GM06990 (cell line): ENCODE measurements at places on chromosomes 3 and 15.

DNA sequence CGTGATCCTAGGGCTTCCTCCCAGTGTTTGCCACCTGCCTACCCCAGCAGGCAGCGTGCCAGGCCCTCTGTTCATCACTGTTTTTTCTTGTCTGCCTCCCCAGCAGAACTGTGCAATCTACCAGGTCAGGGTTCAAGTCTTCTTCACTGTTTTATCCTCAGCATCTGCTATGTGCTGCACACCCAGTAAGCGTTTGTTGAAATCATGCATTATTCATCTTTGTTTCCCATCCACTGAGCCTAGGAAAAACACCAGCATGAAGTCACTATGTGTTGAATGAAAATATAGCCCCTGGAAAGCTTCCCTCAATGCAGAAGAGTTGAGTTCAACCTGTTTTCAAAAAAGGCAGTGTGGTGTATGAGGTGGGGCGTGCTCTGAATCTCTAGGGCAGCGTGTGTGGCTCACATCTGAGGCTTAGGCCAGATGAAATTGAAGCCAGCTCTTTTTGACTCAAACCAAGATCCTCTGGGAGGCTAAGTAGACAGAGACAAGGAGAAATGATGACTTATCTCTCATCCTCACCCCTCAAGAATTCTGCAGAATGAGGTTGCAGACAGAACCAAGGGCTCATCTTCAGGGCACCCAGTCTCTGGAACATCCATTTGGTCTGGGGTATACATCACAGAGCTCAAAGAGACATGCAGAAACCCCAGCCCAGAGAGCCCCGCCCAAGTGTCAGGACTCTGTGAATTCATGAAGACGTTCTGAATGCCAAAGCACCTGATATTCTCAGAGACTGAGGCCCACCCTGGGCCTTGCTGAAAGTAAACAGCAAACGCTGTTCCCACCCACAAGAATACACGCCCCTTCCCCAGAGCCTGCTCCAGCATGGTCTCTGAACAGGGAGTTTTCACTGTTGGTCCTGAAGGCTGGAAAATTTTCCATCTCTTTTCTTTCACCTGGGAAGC, 5.7 kb upstream of the CAV3 start:
- no peak for DNase-seq

DNA sequence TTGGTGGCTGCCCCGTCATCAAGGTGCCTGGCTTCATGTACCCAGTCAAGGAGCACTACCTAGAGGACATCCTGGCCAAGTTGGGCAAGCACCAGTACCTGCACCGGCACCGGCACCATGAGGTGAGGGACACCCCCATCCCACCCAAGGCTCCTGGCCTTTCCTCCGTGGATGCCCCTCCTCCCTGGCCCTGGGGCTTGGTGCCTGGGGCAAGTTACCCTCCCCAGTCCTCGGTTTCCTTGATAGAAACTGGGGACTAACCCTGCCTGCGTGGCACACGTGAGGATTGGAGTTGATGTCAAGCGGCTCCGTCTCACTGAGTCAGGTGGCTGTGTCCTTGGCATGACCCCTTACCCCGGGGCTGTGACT, 43.9 kb downstream of the DHX30 start:
- no peak for DNase-seq

DNA sequence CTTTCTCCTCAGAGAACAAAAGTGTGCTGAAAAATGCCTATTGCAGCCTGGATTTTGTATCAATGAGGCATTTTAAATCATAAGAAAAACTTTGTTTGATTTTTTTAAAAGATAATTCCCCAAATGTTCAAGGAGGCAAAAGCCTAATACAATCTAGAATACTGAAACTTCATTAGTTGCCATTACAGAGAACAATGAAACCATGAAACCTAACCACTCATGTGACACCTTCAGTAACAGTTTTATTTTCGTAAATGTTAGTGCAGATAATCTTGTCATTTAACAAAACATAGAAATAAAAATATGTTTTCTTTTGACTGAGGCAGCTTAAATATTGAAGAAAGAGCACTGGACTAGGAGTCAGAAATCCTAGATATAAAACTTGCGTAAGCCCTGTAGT, 655.9 kb downstream of the RBMS3 start:
- no peak for DNase-seq

GRCh38 chr3:31892916-31893573, 88.0 kb downstream of the OSBPL10 start:
- no peak for DNase-seq

GRCh38 chr3:133649486-133650068, 12.2 kb downstream of the TOPBP1 start:
- no peak for DNase-seq

DNA sequence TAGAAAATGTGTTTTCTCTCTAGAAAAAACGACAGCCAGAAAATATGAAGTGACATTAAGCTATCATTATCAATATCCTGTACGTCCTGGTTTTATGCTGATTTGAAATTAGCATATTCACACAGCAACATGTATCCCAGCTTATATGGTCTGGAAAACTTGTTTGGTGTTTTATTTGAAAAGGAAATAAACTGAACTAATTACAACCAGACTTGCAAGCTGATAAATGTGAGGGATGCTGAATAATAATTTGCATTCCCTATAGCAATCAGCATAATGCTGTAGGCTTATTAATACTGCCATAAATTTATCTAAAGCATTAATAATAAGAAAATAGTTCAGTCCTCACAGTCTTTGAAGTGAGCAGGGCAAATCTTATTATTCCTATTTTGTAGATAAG, 336.9 kb upstream of the UMPS start:
- DNase-seq, result no peak

GRCh38 chr15:79193103-79193502, 89.4 kb upstream of the ANKRD34C start:
- no peak for DNase-seq

DNA sequence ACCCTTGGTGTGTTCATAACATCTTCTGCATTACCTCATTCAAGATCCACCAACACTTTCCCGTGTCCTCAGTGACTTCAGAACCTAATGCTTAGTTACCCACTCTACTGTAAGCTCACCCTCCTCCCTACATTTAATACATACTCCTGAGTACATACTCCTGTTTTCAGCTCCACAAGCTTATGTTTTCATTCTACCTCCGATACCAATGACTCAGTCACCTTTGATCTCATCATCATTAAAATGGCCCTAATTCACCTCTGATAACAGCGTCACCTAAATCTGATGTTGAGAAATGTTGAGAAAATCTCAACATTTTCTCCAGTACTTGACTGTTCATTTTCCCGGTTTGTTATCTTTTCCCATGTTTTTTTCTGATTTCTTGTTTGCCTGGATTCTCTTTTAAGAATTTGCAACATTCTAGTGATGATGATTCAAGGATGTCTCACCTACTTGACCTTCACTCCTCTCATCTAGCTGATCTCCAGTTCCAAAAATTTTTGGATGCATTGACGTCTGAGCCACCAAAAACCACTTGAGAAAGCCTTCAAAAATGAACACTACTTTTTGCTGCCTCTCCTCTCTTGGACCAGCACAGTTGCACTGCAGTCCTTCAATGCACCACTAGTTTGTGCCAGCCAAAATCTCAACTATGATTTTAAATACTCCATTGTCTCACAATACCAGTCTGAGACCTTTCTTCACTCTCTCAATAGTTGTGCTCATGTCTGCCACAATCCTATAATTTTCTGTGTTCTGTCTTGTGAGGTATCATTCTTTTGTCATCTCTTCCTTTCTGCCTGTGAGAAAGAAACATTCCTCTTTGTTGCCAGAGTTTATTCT, 220.7 kb upstream of the SEMA6D start:
- no peak for DNase-seq

DNA sequence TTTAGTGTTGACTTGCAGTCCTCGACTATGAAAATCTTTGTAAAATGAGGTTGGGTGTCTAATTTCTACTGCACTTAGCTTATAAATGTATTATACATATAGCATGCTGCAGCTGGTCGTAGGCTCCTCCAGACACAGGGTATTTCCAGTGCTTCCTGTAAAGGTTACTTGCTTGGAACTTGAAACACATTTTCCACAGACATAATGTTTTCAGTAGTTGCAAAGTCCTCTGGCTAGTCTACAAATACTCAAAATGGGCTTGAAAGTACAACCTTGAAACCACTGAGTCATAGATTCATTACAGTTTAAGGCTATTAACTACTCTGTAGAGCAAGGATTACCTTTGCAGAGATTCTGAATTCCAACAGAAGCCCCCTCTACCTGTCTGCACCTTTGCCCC, 464.1 kb downstream of the RAP2B start:
- peak; percentile 18 for DNase-seq

DNA sequence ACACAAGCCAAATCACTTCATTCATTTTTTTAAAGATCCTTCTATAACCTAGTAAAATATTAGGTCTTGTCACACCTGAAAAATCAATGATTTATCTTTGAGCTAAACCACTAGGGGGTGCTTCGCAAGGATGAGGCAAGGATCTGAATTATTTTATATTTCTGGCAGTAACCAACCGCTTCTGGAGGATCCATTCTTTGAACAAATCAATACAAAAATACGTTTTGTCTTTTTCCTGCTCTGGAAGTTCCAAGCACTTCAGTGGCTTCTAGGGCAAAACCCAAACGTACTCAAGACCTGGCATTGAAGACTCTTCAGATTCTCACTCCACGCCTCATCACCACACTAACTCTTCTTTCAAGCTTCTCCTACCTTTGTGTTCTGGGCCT, 486 bp downstream of the LSG1 start:
- no peak for DNase-seq

GRCh38 chr3:78844307-78844706, 923.5 kb downstream of the ROBO1 start:
- no peak for DNase-seq

DNA sequence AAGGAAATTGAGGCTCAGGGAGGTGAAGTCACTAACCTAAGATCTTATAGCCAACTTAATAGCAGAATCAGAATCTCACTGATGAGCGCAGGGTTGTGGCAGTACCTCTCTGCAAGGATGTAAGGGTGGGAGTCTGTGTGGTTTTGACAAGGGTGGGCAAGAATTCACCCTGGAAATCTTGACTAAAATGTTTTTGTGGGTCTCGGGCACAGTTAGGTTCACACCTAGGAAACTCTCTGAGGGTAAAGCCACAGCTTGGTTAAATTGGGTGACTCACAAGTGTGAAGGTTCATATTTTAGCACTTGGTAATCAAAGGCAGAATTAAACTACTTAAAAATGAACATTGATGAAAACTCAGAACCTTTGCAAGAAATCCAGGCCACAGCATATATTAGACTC, 178.2 kb upstream of the EOMES start:
- no peak for DNase-seq

DNA sequence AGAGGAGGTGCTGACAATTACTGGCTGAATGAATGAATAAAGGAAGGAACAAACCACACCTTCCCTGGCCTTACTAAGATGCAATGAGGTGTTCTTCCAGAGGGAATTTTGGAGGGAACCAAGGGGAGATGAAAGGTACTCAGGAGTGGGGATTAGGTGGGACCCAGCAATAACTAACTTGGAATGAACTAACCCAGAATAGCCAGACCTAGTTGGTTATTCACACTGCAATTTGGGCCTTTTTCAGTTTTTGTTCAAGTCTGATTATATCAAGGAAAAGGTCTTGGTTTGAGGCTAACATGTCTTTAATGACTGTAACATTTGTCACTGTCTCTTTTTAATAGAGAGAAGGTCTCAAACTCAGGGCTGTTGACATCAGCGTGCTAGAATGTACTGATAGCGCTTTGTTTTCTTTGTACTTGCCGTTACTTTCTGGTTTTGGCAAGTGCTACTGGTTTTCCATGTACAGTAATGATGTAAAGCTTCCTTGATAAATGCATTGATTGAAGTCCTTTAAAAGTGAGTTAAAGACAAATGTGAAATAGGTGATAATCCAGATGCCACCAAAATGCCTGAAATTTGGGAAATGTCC, 3.2 kb upstream of the PLXND1 start:
- DNase-seq, result no peak

- peak; percentile 27 for DNase-seq
Measured at GRCh38 chr3:125381743-125382142, 6.6 kb upstream of the ZNF148 start.

DNA sequence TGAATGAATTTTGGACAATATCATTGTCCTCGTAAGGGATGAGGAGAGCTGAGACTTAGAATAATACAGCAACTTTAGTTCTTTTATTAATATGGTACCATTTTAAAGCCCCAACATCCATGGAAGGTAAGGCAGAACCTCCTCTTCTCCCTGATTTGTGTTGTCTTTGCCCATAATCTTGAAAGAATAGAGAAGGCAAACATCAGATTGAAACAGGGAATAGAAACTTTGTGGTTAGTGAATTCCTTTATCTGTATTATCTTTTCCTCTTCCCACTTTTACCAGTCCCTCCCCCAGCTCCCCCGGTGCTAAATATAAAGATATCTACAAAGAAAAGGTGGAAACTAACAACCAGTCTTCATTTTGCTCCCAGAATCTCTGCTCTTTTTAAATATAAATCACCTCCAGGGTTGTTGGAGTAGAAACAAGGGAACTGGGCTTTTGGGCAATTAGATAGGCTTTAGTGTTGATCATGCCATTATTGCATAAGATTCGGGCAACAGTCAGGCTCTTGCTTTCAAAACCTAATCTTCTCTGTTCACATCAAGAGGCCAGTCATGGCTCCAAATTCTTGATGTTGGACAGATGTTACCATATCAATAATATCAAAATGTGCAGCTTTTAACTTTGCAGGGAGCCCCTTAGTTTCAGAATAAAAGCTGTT, 32.5 kb downstream of the ITPR1 start:
- no peak for DNase-seq
